ENCODE measurements at places on chromosomes 2 and 18. TPM values are rescaled to one million over a fixed set of nuclear protein-coding genes. Genes with fewer than 3 reads are reported as not detected.

The C1D gene
- total RNA-seq = 14.6 TPM

The LIPT1 gene
- total RNA-seq = 7.1 TPM

GRCh38 chr2:27871802-27872201 lies 18.4 kb downstream of the RBKS start:
- no peak for DNase-seq

DNA sequence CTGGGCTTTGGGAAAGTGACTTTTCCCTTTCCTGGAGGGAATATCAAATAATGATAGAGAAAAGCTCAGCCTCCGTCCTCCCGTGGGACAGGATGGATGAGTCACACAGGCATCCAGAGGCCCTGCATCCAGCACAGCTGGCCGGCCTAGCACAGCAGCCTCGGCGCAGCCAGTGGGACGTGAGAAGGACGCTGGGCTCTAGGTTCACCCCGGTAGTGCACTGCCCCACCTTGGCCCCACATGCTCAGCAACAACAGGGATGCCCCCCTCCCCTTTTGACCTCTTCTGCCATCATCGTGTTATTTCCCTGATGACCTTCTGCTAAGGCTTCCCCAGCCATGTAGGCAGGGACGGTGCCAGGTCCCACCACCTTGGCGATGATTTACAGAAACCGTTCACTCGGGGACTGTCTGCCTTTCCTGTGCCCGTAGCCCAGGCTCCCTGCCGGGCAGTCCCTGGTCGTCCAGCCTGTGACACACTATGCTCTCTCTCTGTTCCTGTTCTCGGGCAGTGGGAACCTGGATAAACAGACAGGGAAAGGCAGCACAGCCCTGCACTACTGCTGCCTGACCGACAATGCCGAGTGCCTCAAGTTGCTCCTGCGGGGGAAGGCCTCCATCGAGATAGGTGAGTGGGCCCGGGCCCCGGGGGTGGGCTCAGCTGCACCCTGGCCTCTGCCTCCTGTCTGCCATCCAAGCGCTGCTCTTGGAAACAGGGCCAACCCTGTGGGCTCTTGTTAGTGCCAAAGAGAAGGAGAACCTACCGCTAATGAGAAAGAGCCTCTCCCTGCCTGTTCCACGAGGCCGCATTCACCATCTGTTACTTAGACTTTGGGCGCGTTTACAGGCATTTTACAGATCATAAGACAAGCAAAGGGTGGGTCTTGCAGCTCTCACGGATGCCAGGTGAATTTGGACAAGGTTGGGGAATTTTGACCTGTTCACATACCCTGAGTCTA lies 44.6 kb downstream of the ITGB1BP1 start:
- DNase-seq = peak; percentile 85

DNA sequence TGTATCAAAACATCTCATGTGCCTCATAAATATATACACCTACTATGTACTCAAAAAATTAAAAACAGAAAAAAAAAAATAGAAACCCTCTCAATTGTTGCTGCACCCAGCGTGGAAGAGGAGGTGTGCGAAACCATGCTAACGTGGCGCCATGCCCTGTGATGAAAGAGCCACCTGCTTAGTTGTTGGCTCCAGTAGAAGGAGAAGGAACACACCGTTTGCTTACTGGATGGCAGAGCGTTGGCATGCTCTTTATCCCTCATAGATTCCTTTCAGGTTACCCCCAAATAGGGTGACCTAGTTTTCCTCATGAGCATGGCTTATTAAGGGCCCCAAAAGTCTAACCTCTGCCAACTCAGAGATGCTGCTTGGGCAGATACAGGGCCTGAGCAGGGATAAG lies 332.1 kb downstream of the AGAP1 start:
- DNase-seq = no peak

DNA sequence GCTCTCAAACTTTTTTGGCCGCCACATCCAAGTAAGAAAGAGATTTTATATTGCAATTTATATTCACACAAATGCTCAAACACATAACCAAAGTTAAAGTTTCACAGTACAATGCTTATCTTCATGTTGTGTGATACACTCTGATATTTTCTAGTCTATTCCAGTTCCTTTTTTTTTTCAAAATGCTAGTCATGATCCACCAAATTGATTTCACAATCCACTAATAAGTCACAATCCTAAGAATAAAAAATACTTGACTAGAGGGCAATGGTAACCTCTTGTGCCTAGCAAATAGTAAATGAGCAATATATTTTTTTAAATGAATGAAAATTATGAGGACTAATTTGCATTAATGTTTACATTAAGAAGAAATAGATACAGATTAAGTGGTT lies 5.8 kb upstream of the PTPN4 start:
- no peak for DNase-seq

DNA sequence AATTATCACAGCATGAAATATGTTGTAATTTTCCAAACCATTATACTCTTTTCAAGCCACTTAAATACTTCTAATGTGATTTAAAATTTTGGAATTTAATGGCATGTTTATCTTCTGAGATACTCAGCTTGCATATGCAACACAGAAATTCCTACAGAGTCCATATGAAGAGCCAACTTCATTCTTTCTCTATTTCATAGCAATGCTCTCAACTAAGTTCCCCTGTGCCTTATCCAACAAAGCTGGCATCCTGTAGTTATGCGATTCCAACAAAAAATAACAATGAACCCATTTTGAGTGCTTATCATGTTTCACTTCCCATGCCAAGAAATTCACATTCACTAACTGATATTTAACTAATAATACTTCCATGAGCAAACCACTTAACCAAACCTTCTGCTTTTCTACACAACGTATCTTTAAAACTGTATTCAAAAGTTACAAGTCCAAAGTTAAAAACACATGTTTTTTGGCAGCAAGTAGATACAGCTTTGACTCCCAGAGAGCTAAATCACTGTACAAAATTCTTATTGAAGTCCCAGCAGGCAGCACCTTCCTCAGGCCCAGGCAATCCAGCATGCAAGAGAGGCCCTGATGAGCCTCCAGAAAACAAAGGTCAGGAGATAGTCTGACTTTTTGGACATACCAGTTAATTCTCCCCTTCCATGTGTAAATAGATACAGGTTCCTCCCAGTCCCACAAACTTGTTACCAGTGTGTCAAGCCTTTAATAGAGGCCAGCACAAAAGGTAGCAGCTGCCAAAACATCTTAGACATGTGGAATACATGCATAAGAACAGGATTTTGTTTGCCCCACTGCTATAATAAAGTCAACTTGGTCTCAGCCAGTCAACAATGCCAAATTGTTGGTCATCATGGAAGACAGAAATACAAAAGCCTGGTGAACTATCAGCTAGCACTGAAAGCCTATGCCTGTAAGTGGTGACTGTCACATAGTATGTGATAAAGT lies 113.1 kb upstream of the WDR75 start:
- no peak for DNase-seq

DNA sequence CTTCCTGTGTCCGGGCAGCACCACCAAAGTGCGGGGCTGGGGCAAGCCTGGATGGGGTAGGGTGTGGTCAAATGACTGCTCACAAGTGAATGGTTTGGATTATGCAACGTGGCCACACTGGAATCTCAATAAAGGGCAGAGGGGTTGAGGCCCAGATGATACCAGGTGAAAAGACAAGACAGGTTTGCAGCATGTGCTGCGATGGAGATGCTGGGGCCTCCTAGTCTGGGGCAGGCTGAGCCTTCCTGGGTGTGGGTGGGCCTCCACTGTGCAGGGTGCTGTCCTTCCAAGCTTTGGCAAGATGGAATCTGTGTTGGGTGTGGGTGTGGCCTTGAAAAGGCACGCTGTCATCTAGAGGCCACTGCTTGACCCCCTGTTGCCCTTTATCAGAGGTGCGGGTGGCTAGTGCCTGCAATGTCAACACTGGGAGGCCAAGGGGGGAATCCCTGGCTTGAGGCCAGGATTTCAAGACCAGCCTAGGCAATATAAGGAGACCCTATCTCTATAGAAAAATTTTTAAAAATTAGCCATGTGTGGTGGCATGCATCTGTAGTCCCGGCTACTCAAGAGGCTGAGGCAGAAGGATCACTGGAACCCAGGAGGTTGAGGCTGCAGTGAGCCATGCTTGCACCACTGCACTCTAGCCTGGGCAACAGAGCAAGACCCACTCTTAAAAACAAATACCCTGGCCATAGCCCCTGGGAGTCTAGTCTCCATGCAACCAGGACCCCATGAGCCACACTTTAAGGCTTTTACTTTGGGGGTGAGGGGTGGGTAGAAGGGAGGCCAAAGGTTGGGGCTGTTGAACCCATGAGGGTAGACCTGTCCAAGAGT lies 13.8 kb downstream of the RRM2 start:
- no peak for DNase-seq

DNA sequence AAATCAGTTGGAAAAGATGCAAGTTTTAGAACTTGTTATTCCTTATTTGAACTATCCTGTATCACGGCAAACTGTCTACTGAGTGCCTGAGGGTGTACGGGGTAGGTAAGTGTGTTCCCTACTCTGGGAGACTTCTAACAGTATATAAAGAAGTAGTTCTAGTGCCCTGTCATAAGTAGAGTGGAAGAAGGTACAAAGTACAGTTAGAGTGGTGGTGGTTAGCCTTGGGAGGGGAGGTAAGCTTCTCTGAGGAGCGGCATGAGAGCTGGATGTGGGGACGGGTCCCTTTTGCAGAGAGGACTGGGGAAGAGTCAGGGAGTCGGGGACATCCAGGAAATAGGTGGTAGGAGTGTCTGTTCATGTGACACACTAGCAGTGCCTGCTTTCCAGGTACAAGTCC lies 48.5 kb downstream of the DGKD start:
- DNase-seq = no peak
